NCI-H2171 treated with DMSO at 0.1 percent for 48 hours (cell line): ENCODE measurements at places on chromosomes 6 and 20.
A peak's percentile ranks its signal among the peaks of the same experiment; 100 is the strongest.

DNA sequence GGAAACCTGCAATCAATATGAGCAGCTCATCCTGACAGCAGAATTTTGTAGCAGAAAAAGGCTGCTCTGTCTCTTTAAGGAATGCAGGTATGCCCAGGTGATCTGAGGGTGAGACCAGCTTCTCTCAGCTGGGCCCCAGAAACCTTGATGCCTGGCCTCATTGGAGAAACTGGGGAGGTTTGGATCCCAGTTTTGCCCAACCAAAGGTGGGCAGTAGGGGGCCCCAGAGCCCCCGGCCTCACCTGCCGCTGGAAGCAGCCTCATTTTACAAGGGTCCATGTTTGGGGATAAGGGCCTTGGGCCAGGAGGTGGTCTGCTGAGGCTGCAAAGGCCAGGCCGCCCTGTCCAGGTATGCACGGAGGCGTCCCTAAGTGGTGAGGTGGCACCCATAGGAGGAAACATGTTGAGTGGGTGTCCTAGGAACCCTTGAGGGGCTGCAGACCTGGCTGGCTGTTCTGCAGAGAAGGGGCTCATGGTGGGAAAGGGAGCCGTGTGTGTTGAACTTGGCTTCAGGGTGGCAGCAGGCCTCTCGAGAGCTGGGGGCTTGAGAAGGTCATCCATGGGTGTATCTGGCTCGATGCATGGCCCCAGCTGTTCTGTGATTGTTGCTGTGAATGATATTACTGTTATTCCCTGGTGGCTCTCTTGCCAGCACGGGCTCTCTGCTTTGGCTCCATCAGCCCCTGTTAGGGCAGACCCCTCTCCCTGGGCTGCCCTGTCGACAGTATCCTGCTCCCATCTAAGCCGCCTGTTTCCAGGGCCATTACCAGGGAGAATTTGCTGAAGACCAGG, 208.4 kb downstream of the CDH4 start:
- DNase-seq = no peak

- no peak for DNase-seq
These were observed 14.0 kb downstream of the HIVEP1 start for GRCh38 chr6:12026120-12026519.

GRCh38 chr6:56775498-56776166, 132.9 kb upstream of the DST start:
- no peak for DNase-seq

DNA sequence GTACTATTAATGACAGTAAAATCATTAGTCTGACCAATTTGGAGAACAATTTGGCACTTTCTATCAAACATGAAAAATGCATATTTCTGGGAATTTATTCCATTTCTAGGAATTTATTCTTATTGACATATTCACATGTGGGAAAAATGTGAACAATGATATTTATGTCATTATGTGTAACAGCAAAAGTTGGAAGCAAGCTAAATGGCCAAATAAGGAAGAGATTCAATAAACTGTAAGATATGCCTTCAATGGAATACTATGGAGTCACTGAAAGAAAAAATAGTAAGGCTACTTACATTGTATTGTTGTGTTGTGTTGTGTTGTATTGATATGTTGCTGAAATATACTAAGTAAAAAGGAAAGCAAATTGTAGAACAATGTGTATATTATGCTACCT, 100.5 kb upstream of the EDN1 start:
- DNase-seq = no peak

GRCh38 chr6:7112741-7113313, 5.1 kb downstream of the RREB1 start:
- no peak for DNase-seq

DNA sequence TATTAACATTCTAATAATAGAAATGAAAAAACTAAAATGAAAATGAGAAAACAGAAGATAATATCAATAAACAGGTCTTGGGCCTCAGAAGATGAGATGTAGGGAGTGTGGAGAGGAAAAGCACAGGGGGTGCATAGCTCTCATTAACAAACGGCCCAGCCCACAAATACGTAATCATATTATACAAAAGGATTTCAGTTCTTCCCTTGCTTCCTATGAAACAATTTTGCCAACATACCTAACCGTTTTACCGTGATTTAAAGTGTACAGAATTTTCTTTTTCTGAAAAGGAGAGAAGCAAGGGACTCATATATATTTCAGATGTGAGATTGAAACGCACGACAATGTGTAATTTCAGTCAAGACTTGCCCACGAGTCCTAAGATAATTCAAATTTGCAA, 136.0 kb downstream of the HFE start:
- peak; percentile 74 for DNase-seq

DNA sequence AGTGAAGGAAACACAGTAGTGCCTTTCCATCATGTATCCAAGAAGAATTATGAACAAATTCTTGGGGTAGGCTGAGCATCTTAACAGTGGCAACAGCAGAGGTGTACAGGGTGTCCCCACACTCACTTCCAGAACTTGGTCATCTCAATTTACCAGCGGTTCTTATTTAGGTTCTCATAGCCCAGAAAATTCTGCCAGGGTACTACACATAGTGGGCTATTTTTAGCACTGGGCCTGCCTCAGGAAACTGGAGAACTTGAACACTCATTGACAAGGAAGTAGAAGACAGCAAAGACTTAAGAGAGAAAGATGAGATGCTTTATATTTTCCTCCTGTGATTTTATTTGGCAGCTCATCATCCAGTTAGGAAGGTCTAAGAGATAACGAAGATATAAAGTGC, 71.8 kb upstream of the PHIP start:
- DNase-seq = no peak

- DNase-seq = no peak
These were observed 27.1 kb downstream of the PARD6B start for GRCh38 chr20:50758469-50758868.

DNA sequence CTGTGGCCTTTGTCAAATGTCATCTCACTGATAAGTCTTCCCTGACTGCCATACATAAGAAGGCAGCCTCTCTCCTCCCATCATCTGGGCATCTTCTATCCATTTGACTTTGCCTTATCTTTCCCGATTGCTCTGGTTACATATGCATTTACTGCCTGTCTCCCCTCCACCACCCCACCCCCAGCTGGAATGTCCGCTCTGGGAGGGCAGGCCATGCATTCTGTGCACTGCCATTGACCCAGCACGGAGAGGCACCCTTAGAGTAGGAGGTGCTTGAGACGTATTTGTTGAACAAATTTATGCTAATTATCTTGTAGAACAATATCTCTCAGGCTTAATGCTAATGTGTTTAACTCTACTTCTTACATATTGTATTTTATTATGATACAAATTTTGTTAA, 183.9 kb upstream of the HDAC2 start:
- no peak for DNase-seq

DNA sequence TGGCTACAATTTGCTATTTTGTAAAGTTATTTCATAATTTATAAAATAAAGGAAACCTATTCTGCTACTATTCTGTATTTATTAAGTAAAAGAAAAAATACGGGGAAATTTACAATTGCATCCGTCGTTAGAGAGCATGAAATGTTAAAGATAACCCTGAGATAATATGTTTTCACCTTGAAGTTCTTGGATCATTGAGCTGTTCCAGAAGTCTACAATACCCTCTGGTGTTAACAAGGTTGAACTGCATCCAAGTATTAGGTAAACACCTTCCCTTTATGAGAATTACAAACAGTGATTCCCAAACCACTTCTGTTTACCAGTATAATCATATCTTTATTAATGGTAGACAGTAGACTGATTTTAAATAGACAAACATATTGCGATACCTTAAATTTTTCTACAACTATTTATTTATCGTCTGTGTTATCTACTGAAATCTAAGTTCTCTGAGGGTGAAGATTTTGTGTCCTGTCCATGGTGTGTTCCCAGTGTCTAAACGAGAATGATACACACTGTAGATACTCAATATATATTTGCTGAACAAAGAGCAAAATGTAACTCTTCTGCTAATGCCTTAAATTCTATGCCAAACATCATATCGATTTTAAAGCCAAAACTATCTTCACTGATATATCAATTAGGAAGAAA, 28.2 kb downstream of the TBC1D32 start:
- DNase-seq = peak; percentile 55

GRCh38 chr6:47715782-47716181, 17.4 kb downstream of the ADGRF4 start:
- DNase-seq = no peak

GRCh38 chr20:29306390-29307072, 1950.9 kb upstream of the DEFB115 start:
- DNase-seq = no peak

DNA sequence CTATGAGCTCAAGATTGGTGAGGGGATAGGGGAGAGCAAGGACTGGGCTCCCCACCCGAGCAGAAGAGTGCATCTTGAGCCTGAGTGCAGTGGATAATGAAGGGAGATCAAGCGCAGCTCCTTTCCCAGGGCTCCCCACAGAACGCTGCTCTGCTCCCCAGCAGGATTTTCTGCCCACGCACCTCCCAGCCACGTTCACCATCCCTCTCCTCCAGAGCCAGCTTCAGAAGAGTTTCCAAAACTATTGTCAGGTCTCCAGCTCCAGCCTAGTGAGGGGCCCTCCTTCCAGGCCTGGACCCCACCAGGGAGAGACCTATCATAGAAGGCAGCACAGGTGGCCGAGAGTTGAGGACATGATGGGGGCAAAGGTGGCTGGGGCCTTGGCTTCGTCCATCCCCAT, 34.5 kb downstream of the FOXP4 start:
- no peak for DNase-seq

- DNase-seq = no peak
These were observed 19.5 kb downstream of the SF3B5 start for GRCh38 chr6:144075875-144076274.

DNA sequence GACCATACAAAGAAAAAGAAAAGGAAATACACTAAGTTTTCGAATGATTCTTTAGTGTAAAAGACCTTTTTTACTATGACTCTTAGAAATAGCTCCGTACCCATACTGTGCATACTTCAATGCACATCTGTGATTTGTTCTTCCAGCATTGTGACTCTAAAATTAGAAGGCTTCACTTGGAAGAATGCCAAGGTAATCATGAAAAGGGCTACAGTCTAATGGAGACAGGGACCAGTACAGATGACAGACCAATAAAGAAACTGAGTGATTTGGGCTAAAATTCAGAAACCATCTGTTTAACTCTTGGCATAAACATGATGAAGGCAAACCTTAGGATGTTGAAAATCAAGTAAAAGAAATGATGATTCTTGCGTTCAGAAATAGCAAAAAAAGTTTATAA, 46.3 kb downstream of the CYP39A1 start:
- peak; percentile 28 for DNase-seq

DNA sequence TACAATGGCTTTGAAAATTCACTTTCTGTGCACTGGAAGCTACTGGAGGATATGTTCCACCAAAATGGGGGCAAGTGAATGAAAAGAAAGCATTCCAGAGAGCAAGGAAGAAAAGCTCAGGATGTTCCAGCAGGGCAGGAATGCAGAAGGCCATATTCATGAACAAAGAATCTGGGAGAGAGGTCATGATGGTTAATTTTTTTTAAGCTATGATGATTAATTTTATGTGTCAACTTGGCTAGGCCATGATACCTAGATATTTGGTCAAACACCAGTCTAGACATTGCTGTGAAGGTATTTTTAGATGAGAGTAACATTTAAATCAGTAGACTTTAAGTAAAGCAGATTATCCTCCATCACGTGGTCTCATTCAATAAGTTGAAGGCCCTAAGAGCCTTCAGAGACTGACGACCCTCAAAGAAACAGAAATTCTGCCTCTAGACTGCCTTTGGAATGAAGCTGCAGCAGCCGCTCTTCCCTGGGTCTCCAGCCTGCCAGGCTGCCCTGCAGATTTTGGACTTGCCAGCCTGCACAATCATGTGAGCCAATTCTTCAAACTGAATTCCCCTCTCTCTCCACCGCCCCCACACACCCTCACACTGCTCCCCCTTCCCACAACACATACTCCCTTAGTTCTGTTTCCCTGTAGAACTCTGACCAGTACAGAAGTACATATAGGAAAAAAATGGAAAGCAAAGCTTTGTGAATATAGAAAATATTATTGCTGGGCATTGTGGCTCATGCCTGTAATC, 20.1 kb upstream of the GCM1 start:
- DNase-seq = no peak

DNA sequence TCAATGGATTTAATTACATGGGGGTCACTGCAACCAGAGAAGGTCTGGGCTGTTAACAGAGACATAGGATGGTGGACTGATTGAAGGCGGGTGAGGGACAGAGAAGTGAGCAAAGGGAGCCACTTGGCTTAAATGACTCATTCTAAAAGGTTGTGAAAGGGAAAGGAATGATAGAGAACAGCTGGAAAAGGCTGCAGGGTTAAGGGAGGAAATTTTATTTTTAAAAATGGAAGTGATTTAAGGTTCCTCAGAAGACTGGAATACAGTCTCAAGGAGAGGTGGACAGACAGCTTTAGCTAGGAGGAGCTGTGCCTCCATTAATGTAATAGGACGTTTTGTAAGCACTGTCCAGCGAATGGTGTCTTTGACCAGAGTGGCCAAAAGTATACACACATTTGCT, 46.7 kb downstream of the RGS17 start:
- no peak for DNase-seq

DNA sequence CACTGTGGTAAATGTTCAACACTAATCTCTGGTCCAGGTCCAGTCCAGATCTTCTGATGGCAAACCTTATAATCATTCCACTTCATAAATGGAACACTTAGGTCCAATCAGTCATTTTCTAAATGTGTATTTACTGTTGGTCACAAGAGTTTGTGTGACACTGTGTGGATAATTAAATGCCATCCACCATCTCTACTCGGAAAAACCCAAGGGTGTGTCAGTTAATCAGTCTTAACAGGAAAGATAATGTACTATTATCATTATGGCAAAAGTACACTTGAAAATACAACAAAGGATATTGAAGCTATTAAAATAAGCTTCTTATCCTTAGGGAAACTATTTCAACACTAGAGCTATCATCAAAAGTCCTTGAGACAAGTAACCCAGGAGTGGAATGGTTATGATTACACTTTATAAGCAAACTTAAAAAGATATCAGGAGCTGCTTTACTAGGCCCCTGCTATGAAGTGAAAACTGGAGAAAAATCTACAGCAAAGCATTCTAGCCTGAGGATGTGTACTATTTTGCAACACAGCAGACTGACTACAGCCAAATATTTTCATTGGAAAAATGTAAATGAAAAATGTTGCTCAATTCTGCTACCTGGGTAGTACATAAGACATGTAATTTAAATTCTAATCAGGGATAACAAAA, 227.9 kb downstream of the LAMA2 start:
- DNase-seq = no peak

DNA sequence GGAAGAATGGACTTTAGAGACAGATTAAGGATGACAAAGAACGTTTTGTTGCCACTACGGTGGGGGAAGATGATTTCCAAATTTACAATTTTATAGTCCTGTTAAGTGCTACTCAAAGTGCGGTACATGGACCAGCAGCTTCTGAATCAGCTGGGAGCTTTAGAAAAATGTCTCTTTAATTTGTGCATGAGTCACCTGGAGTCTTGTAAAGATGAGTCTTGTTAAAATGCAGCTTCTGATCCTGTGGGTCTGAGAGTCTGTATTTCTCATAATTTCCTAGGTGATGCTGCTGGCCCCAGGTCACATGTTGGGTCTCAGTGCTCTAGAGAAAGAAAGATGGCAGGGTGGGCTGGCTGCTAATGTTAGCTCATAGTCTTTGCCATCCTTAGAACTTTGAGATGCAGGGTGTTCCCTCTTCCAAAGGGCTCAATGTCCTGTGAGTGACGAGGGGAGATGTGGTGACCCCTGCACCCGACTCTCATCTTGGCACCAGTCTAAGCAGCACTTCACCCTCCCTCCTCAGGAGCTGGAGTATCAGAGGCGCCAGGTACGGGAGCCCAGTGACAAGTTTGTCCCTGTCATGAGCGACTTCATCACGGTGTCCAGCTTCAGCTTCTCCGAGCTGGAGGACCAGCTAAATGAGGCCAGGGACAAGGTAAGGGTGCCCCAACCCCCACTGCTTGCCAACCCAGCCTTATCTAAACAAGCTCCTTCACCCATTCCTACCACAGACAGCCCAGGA, 34.5 kb downstream of the MOCS1 start:
- DNase-seq = no peak
